ENCODE measurements at places on chromosomes 7 and 10.

- DNase-seq, result no peak
Measured at GRCh38 chr10:86970982-86971231, 2.6 kb downstream of the ADIRF start.

DNA sequence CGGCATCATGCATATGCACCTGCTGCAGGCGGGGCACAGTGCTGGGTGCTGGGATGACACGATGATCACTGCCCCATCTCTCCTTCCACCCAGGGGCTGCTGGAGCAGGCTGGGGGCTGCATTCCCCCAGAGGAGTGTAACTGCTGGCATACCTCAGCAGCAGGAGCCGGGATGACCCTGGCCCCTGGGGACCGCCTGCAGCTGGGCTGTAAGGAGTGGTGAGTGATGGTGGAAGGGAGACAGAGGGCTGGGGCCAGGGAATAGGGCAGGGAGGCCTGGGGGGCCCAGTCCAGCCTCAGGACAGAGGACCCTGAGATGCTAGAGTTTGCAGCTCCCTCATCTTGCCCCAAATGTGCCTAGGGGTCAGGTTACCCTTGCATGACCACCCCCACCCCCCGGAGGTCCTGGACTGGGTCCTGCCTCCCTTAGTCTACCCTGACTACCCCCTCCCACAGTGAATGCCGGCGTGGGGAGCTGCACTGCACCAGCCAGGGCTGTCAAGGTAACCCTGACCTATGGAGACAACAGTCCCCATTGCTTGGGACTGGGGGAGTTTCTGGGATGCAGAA, 14.5 kb upstream of the ZNF862 start:
- DNase-seq, result no peak

- DNase-seq, result no peak
Measured at GRCh38 chr10:87799860-87800259, 18.2 kb downstream of the ATAD1 start.

- no peak for DNase-seq
Measured at GRCh38 chr10:96719200-96719599, 1.1 kb downstream of the PIK3AP1 start.

- no peak for DNase-seq
Measured at GRCh38 chr10:59823111-59823510, 69.9 kb upstream of the MRLN start.

- DNase-seq, result no peak
Measured at GRCh38 chr7:91089382-91089963, 174.8 kb upstream of the FZD1 start.
